ENCODE measurements at places on chromosomes 1 and 21.

GRCh38 chr1:216210081-216210480, 213.2 kb downstream of the USH2A start:
- H3K4me1 ChIP-seq: no peaks in the 10 kb centered on the region
- no peak overlapping the region for H3K4me3 ChIP-seq
- H3K36me3 ChIP-seq: no peaks in the 10 kb centered on the region
- no peak overlapping the region for H3K27ac ChIP-seq
- no peak for DNase-seq

GRCh38 chr1:12594966-12595756, 22.8 kb downstream of the DHRS3 start:
- peaks cover 9% of the 10 kb centered on the region for H3K36me3 ChIP-seq
- H3K4me3 ChIP-seq: peak overlapping the region; percentile 16
- peak overlapping the region; percentile 42 for H3K27ac ChIP-seq
- no peak for DNase-seq
- peaks cover 16% of the 10 kb centered on the region for H3K4me1 ChIP-seq

DNA sequence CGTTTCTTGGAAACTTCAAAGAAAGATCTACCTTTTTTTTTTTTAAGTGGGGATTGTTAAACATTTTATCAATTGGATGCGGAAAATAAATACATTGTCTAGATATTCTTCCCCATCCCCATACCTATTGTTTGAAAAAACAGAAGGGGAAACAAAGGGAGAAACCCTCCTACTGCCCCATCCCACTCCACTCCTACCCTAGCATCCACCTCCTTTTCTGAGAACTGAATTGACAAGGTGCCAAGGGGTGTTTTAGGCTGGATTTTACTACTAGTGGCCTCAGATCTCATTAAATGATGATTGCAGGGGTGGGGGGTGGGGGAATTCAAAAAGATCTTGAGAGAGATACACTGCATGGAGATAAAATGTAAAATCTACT, 2.6 kb downstream of the EDARADD start:
- H3K36me3 ChIP-seq: peaks cover 18% of the 10 kb centered on the region
- H3K27ac ChIP-seq: peak overlapping the region; percentile 95
- H3K4me1 ChIP-seq: peaks cover 43% of the 10 kb centered on the region
- H3K27me3 ChIP-seq: peaks cover 16% of the 10 kb centered on the region
- peak overlapping the region; percentile 97 for H3K4me3 ChIP-seq

- H3K36me3 ChIP-seq: no peaks in the 10 kb centered on the region
- DNase-seq: no peak
- H3K4me1 ChIP-seq: no peaks in the 10 kb centered on the region
- no peak overlapping the region for H3K27ac ChIP-seq
- no peaks in the 10 kb centered on the region for H3K27me3 ChIP-seq
Observed at GRCh38 chr1:170355267-170355801, 176.6 kb upstream of the GORAB start.

DNA sequence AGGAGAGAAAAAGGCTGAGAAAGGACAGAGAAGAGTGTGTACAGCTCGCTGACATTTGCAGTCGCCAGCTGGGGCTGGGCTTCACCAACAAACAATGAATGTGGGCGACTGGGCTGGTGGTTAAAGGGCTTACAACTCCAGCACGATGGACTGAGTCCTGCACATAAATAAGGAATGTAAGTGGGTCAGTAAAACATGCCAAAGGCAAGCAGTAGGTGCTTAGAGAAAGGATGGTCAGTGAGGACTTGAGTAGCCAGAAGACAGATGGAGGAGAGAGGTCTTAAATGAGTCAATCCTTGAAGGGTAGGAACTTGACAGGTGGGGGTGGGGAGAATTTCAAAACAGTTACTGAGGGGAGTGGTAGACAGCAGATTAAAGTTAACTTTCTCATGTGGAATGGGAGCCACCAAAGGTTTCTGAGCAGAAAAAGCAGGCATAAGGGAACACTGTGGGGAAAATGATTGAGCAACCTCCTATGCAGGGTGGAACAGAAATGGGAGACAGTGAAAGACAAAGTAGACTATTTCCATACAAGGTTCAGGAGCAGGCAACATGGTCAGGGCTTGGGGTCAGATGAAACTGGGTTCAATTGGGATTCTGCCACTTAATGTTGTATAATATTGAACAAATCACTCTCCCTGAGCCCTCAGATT, 37.4 kb downstream of the GADD45A start:
- no peak for DNase-seq
- no peak overlapping the region for H3K4me3 ChIP-seq
- H3K27me3 ChIP-seq: peaks cover 2% of the 10 kb centered on the region
- peaks cover 6% of the 10 kb centered on the region for H3K4me1 ChIP-seq
- H3K36me3 ChIP-seq: no peaks in the 10 kb centered on the region
- H3K27ac ChIP-seq: no peak overlapping the region

DNA sequence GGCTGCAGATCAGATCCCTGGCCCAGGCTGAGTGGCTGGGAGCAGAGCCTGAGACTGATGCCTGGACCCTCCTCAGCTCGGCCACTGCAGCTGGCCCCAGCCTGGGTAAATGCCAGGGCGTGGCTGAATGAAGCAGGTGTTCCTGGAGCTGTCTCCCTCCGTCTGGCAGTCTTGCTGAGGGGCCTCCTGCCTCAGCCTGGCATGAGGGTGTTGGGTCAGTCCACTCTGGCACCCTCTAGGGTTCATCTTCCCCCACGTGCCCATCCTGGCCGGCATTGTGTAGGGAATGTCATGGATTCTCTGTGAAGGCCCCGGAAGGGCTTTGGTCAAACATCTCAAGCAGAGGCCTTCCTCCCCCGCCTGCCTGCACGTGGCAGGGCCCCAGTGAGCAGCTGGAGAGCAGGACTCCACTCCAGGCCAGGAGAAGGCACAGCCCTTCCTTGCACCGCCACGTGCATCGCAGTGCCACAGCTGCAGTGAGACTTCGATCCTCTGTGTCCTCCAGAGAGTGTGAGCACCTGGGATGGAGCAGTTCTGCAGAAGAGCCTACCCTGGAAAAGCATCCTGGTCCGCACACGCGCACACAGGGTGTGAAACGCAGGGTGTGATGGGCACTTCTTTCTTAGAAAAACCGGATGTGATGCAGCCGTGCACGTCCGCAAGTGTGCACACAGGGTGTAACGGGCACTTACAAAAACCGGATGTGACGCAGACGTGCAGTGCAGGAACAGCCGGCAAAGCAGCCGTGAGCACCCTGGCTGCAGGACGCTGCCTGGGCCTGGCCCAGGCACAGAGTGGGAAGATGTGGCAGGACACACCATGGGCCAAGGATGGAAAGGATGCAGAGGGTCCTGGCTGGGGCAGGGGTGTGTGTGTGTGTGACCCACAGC, 4.6 kb upstream of the KRTAP10-4 start:
- no peak for DNase-seq
- peaks cover 16% of the 10 kb centered on the region for H3K4me1 ChIP-seq
- H3K4me3 ChIP-seq: no peak overlapping the region

DNA sequence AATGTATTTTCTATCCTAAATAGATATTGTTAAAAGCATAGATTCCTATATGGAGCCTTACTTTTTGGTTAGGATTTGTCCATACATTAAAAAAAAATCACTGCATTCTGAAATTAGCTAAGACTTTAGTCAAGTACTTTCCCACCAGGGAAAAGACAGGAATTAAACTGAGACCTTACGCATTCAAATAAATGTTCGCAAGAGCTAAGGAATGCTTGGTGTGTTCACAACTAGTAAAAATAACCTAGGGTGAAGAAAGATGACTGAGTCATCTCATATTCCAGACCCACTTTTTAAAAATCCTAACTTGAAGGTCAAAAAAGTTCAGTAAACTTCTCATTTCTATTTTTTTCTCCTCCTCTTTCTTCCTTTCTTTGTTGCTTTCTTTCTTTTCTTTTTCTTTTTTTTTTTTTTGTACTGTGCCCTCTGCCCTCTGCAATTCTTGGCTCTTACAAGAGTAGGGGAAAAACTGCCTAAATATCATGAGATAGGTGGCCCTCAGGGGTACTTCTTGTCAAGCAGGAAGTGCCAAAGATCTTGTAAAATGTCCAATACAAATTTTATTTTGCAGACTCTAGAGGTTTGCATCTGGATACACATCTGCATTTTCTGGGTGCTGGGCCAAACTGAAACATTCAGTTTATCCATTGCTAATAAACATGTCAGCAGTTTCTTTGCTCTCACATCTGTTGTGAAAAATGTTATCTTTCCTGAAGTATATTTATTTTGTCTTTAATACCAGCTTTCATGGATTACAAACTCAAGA, 121.4 kb upstream of the GORAB start:
- no peak overlapping the region for H3K27ac ChIP-seq
- H3K27me3 ChIP-seq: peaks cover 2% of the 10 kb centered on the region
- H3K36me3 ChIP-seq: no peaks in the 10 kb centered on the region
- H3K4me1 ChIP-seq: no peaks in the 10 kb centered on the region
- no peak for DNase-seq

- H3K27me3 ChIP-seq: peaks cover 44% of the 10 kb centered on the region
- no peaks in the 10 kb centered on the region for H3K36me3 ChIP-seq
- DNase-seq: no peak
- no peaks in the 10 kb centered on the region for H3K4me1 ChIP-seq
- no peak overlapping the region for H3K27ac ChIP-seq
- no peak overlapping the region for H3K4me3 ChIP-seq
Observed at GRCh38 chr1:228007801-228008341, 1.1 kb downstream of the WNT3A start.

DNA sequence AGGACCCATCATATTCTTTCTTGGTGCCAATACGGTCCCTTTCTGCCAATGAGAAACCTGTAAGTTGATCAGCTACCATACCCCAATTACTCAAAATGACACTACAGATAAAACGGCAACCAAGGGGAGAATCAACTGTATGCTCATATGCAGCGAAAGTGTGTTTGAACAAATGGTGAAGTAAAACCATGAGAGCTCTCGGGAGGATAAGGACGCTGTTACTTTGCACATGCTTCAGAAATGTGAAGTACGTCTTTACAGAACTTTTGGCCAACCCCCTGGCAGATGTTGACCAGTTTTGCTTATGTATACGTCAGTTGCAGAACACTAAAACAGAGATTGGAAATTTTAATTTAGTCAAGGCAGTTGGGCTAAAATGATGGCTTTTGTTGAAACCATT, 79.6 kb downstream of the PROX1 start:
- no peaks in the 10 kb centered on the region for H3K4me1 ChIP-seq
- H3K27ac ChIP-seq: no peak overlapping the region
- no peak for DNase-seq
- no peak overlapping the region for H3K4me3 ChIP-seq
- H3K36me3 ChIP-seq: no peaks in the 10 kb centered on the region

- no peaks in the 10 kb centered on the region for H3K4me1 ChIP-seq
- H3K27me3 ChIP-seq: peaks cover 14% of the 10 kb centered on the region
- no peak overlapping the region for H3K27ac ChIP-seq
- no peaks in the 10 kb centered on the region for H3K36me3 ChIP-seq
- H3K4me3 ChIP-seq: no peak overlapping the region
Observed at GRCh38 chr1:168708698-168709404, 20.2 kb downstream of the DPT start.

- peaks cover 9% of the 10 kb centered on the region for H3K4me1 ChIP-seq
- peaks cover 7% of the 10 kb centered on the region for H3K27me3 ChIP-seq
- no peak for DNase-seq
- H3K27ac ChIP-seq: no peak overlapping the region
- H3K4me3 ChIP-seq: no peak overlapping the region
- H3K36me3 ChIP-seq: no peaks in the 10 kb centered on the region
Observed at GRCh38 chr1:1914101-1914970, 724 bp upstream of the CALML6 start.

- H3K4me1 ChIP-seq: no peaks in the 10 kb centered on the region
- H3K4me3 ChIP-seq: no peak overlapping the region
- H3K36me3 ChIP-seq: no peaks in the 10 kb centered on the region
Observed at GRCh38 chr1:243903895-243904294, 53.9 kb upstream of the AKT3 start.

DNA sequence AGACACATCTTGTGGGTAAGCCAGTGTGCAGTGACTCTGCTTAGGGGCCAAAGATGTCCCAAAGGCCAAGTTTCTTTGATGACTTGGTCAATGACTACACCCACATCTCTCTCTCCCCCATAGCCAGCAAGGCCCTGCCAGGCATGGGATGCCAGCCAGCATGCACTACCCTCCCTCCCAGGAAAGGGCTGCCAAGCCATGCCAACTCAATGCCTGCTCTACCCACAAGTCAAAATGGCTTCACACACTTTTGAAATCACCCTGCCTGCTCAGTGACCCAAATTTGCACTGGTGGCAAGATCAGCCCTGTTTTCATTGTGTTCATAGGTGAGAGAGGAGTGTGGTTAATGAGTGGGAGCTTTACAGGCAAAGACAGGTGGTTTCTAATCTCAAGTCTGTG, 112.5 kb downstream of the MATN1 start:
- no peak for DNase-seq
- no peaks in the 10 kb centered on the region for H3K4me1 ChIP-seq
- no peak overlapping the region for H3K4me3 ChIP-seq
- H3K27me3 ChIP-seq: peaks cover 2% of the 10 kb centered on the region
- no peaks in the 10 kb centered on the region for H3K36me3 ChIP-seq

- no peak overlapping the region for H3K4me3 ChIP-seq
- peaks cover 2% of the 10 kb centered on the region for H3K36me3 ChIP-seq
- no peak for DNase-seq
- no peaks in the 10 kb centered on the region for H3K27me3 ChIP-seq
- H3K27ac ChIP-seq: no peak overlapping the region
Observed at GRCh38 chr1:40305451-40305850, 11.6 kb downstream of the COL9A2 start.

DNA sequence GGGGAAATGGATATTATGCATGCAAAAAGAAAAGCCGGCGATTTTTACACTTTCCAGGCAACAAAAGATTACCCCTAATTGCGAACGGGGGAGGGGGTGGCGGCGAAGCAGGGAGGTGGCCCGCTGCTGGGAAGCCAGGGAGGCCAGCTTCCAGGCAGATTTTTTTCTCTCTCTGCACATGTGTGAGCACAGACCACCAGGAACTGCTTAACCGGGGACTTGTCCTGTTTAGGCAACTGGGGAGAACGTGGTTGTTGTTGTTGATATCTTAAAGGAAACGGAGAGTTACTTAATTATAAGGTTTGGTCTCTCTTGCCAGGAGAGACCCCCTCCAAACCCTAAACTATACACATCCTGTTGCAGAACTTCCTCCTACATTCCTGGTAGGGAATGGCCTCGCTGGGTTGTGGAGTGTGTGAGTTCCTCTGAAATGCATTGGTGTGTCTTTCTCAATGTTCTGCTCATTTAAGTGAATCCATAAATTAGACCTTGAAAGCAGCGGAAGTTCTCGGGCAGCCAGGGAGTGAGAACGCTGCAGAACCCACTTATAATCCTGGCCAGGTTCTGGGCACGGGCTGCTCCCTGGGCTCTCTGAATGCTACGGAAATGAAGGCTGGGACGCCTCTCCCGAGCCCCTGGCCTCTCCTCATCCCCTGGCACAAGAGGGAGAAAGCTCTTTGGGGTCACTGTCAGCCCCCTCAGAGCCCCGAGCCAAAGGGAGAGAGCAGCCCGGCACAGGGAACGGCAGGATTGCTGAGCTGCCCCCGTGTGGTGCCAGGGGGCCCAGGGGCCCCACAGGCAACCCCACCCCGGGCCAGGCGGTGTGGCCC, 250.0 kb downstream of the FOXD2 start:
- H3K4me1 ChIP-seq: no peaks in the 10 kb centered on the region
- DNase-seq: no peak
- H3K27ac ChIP-seq: no peak overlapping the region
- H3K36me3 ChIP-seq: no peaks in the 10 kb centered on the region
